Neural progenitor cell (in vitro differentiated cells): ENCODE measurements at places on chromosomes 2 and 18. TPM values are rescaled to one million over a fixed set of nuclear protein-coding genes. Genes with fewer than 3 reads are reported as not detected.

The SLC11A1 gene
- total RNA-seq: 0.03 TPM in 1 of 2 replicates, not detected in the other

GRCh38 chr2:232027530-232027929 lies 66.0 kb downstream of the DIS3L2 start:
- H3K27ac ChIP-seq: no peak overlapping the region
- no peaks in the 10 kb centered on the region for H3K27me3 ChIP-seq
- no peaks in the 10 kb centered on the region for H3K4me1 ChIP-seq
- H3K4me3 ChIP-seq: no peak overlapping the region
- no peak for DNase-seq

DNA sequence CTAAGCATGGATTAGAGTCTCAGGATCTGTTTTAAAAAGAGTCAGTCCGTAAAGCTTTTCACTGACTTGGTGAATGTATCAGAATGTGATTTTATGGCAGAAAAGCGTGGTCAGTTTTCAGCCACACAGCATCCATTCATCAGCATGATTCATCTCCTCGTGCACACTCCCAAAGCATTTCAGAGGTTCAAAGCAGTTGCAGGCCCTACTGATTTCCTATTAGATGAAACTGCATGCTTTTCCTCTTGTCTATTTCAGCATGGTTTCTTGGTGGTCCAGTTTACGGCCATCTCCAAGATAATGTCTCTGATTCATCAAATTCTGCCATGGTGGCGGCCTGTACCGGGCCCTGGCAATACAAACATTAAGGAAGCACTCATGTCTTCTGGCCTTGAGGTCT lies 4.8 kb upstream of the PARD6G start:
- H3K4me1 ChIP-seq: no peaks in the 10 kb centered on the region
- no peak for DNase-seq
- no peaks in the 10 kb centered on the region for H3K36me3 ChIP-seq
- H3K4me3 ChIP-seq: no peak overlapping the region
- peaks cover 16% of the 10 kb centered on the region for H3K27me3 ChIP-seq
- H3K27ac ChIP-seq: no peak overlapping the region

DNA sequence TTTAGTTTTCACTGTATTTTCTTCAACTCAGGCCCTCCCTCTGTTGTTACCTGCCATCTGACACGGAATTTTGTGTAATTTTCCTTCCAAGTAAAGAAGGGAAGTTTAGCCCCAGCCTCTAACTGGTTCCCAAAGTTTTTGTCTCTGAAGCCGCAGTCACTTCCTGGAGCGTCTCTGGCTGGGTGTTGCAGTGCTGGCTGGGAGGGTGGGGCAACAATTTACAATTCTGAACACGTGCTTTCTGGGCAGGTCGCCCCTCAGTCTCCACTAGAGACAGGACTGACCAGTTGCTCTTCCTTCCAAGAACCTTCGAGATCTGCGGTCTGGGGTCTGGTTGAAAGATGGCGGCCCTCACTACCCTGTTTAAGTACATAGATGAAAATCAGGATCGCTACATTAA lies 3.5 kb downstream of the CNDP2 start:
- peaks cover 9% of the 10 kb centered on the region for H3K36me3 ChIP-seq
- H3K4me3 ChIP-seq: no peak overlapping the region
- no peak overlapping the region for H3K27ac ChIP-seq
- no peak for DNase-seq

GRCh38 chr2:157989227-157989626 lies 112.4 kb upstream of the UPP2 start:
- no peaks in the 10 kb centered on the region for H3K36me3 ChIP-seq
- no peaks in the 10 kb centered on the region for H3K27me3 ChIP-seq
- H3K4me1 ChIP-seq: peaks cover 9% of the 10 kb centered on the region
- no peak overlapping the region for H3K27ac ChIP-seq
- no peak for DNase-seq
- no peak overlapping the region for H3K4me3 ChIP-seq

- no peak overlapping the region for H3K27ac ChIP-seq
- no peaks in the 10 kb centered on the region for H3K4me1 ChIP-seq
- H3K27me3 ChIP-seq: no peaks in the 10 kb centered on the region
- no peak overlapping the region for H3K4me3 ChIP-seq
- no peaks in the 10 kb centered on the region for H3K36me3 ChIP-seq
These were observed 1072.8 kb upstream of the TMEFF2 start for GRCh38 chr2:193267496-193268002.

- H3K36me3 ChIP-seq: no peaks in the 10 kb centered on the region
- H3K27me3 ChIP-seq: peaks cover 10% of the 10 kb centered on the region
- H3K4me1 ChIP-seq: peaks cover 25% of the 10 kb centered on the region
- no peak for DNase-seq
These were observed 66.2 kb downstream of the DNMT3A start for GRCh38 chr2:25275575-25275965.

GRCh38 chr18:34965108-34965507 lies 76.1 kb upstream of the MAPRE2 start:
- H3K4me1 ChIP-seq: no peaks in the 10 kb centered on the region
- H3K4me3 ChIP-seq: no peak overlapping the region
- no peak for DNase-seq
- H3K27me3 ChIP-seq: peaks cover 4% of the 10 kb centered on the region
- H3K27ac ChIP-seq: no peak overlapping the region

- no peaks in the 10 kb centered on the region for H3K36me3 ChIP-seq
- H3K27me3 ChIP-seq: no peaks in the 10 kb centered on the region
These were observed 21.4 kb upstream of the CNOT11 start for GRCh38 chr2:101231240-101231639.

DNA sequence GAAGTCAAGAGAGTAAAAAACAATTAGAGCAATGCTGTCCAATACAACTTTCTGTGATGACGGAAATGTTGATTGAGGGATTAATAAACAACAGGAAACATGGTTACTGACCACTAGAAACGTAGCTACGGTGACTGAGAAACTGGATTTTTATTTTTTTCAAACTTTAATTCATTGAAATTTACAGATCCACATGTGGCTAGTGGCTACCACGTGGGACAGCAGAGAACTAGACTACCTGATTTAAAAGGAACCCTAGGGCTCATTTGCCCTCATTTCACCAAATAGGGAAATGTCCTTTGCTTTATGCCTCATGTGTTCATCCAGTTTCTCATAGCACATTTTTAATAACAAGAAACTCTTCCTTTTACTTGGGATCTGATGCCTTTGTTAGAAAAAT lies 413.0 kb downstream of the TGIF1 start:
- DNase-seq: no peak
- H3K4me3 ChIP-seq: no peak overlapping the region
- H3K4me1 ChIP-seq: peaks cover 21% of the 10 kb centered on the region
- no peaks in the 10 kb centered on the region for H3K27me3 ChIP-seq

The CYB5A gene
- total RNA-seq: 28.2 and 33.7 TPM in 2 replicates

DNA sequence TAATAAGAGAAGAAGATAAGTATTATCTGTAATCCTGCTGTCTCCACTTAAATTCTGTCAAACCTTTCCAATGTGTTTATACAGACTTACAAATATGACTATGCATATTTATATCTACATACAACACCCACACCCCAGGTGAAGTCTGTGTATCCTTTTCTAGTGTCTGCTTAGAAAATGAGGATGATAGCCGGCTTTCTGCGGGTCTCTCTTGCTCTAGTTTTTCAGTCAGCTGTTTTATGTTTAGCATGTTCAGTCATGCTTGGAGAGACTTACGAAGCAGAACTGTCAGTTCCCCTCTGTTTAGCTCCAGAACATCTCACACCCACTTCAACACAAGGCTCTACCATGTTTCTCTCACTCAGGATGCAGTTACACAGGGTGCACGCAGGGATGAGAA lies 137.3 kb upstream of the NFATC1 start:
- H3K4me3 ChIP-seq: no peak overlapping the region
- no peak overlapping the region for H3K27ac ChIP-seq
- DNase-seq: no peak
- no peaks in the 10 kb centered on the region for H3K4me1 ChIP-seq

The SLC23A3 gene
- total RNA-seq: 0.06 and 1.4 TPM in 2 replicates

DNA sequence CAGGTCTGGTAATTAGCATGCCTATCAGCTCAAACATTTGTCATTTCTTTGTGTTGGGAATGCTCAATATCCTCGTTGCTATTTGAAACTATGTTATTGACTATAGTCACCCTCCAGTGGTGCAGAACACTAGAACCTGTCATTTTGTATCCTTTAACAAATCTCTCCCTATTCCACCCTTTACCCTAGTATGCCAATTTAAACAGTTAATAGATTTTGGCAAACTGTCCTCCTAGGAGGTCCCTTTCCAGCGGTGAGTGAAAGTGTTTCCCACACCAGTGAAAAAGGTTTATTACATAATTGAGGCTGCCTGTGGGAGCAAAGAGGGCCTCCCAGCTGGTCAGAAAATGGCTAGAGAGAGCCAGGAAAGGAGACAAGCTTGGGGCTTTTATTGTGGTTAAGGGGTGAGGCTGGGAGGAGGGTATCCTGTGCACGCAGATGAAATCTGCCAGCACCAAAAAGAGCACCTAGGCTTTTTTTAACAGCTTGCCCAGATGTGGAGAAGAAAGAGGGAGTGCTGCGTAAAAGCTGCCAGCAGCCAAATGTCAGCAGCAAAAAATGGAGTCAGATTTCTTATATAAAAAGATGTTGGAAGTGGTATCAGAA lies 1.8 kb upstream of the DRC1 start:
- H3K4me1 ChIP-seq: peaks cover 12% of the 10 kb centered on the region
- H3K4me3 ChIP-seq: no peak overlapping the region
- DNase-seq: no peak
- no peak overlapping the region for H3K27ac ChIP-seq
- no peaks in the 10 kb centered on the region for H3K36me3 ChIP-seq

GRCh38 chr18:12031846-12032245 lies 50.5 kb downstream of the IMPA2 start:
- no peaks in the 10 kb centered on the region for H3K4me1 ChIP-seq
- H3K27me3 ChIP-seq: peaks cover 4% of the 10 kb centered on the region
- peaks cover 4% of the 10 kb centered on the region for H3K36me3 ChIP-seq
- no peak for DNase-seq
- H3K27ac ChIP-seq: no peak overlapping the region
- H3K4me3 ChIP-seq: no peak overlapping the region

The ITPRIPL1 gene
- total RNA-seq: 4.3 and 4.9 TPM in 2 replicates

DNA sequence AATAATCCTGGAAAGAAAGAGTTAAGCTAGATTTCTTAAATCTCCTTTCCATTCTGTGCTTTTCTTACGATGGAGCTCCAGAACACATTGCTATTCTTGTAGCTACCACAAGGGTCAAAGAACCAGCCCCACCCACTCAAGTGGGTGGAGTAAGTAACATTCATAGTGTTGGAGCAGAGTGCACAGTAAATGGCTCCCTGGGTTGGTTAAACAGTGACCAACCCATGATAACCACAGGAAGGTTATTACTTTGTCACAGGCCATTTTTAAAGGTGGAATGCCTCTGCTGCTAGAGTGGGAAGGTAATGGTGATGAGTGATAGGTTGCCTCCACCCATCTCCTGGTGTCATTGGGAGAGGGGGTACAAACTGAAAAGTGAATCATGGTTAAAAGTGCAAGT lies 13.9 kb downstream of the ARPC2 start:
- no peak overlapping the region for H3K4me3 ChIP-seq
- H3K36me3 ChIP-seq: peaks cover 15% of the 10 kb centered on the region
- no peaks in the 10 kb centered on the region for H3K4me1 ChIP-seq
- DNase-seq: no peak

GRCh38 chr2:225272173-225272572 lies 127.3 kb upstream of the NYAP2 start:
- H3K27me3 ChIP-seq: no peaks in the 10 kb centered on the region
- no peaks in the 10 kb centered on the region for H3K4me1 ChIP-seq
- H3K36me3 ChIP-seq: no peaks in the 10 kb centered on the region
- no peak for DNase-seq

DNA sequence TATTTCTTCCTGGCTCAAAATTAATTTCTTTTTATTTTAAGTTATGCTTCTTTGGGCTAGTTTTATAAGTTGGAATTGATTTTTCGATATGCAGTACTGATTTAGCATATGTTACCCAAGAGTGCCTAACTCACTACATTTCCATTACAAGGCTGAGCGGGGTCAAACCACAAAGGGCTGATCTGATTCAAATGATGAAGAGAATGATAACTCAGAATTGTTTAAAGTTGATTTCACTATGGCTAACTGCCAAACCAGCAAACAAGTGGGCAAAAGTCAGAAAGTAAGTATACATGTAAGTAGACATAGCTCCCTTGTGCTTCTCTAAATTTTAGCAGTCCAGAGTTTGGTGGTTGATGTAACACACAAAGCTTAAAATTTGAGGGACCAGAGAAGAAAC lies 35.6 kb downstream of the RAD51AP2 start:
- DNase-seq: no peak
- no peaks in the 10 kb centered on the region for H3K36me3 ChIP-seq
- no peaks in the 10 kb centered on the region for H3K27me3 ChIP-seq
- H3K4me1 ChIP-seq: peaks cover 5% of the 10 kb centered on the region
- H3K27ac ChIP-seq: no peak overlapping the region

DNA sequence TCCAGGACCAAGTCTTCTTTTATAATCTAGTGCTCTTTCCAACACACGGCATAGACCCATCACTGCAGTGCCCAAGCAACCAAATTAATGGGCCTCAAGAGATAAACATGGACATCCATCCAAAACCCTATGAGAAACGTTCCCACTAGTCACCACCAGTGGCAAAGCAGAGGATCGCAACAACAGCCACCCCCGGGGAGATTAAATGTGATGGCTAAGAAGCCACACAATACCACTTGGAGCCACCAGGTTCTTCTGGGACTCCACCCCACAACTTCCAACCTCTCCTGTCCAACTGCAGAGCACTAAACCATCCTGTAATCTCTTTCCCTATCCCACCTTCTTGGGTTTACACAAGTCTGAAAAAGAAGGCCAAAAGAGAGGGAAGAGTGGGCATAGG lies 123.8 kb downstream of the BCL11A start:
- peaks cover 4% of the 10 kb centered on the region for H3K4me1 ChIP-seq
- no peaks in the 10 kb centered on the region for H3K27me3 ChIP-seq
- no peak for DNase-seq
- H3K36me3 ChIP-seq: no peaks in the 10 kb centered on the region
- H3K4me3 ChIP-seq: no peak overlapping the region

The ACVR1C gene
- total RNA-seq: 0.93 and 3.0 TPM in 2 replicates

DNA sequence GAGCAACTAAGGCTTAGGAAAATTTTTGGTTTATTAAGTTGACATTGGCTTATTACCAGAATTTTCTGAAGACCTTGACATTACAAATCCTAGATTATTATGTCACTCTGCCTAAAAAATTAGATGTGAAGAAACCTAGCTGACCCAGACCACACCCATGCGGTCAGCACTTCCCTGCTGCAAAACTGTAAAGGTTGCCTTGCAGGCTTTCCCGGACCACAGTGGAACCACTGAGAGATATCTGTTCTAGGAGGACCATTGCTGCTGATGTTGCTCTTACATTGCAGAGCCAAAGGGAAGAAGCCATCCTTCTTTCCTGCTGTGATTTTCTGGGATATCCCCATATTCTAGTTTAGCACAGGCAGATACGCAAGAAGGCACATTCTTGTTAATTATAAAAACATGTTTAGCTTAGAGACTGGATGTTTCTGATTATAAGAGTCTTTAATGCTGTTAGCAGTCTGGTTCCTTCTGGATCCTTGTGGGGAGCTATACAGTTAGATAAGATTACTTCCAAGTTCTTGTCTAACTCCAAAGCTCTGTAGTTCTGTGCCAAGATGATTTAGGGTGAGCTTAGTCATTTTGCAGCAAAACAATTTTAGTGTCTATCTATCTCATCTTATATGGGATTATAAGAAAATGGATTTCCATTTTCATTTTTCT lies 70.2 kb downstream of the AOX1 start:
- no peak overlapping the region for H3K4me3 ChIP-seq
- H3K36me3 ChIP-seq: no peaks in the 10 kb centered on the region
- no peaks in the 10 kb centered on the region for H3K4me1 ChIP-seq
- no peaks in the 10 kb centered on the region for H3K27me3 ChIP-seq

The NT5DC4 gene
- total RNA-seq: not detected in 2 replicates

- no peaks in the 10 kb centered on the region for H3K4me1 ChIP-seq
- no peak overlapping the region for H3K27ac ChIP-seq
- H3K4me3 ChIP-seq: no peak overlapping the region
- DNase-seq: no peak
These were observed 11.9 kb downstream of the WDR43 start for GRCh38 chr2:28906376-28906775.
